Stimulated activated naive CD4-positive, alpha-beta T cell (primary cell): ENCODE measurements at places on chromosomes 4 and X.

GRCh38 chr4:113951263-113951662 lies 28.2 kb downstream of the ARSJ start:
- no peak for DNase-seq

DNA sequence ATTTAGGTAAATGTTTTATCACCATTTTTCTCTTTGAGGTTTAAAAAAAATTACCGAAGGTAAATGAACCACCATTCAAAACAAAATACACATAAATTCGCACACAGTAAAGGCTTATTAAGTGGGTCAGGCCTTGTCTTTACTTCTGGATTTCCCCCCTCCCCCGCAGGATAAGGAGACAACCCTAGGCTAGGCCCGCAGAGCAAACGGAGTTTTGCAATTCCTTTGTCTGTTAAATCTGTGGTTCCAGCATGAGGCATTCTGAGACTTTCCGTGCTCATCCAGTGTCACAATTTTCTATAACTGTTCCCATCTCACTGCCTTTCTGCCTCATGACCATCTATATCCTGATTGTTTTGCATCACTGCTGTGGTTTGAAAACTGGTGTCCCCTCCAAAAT lies 307.4 kb downstream of the DCHS2 start:
- no peak for DNase-seq

- no peak for DNase-seq
Observed at GRCh38 chr4:139977838-139978609, 176.0 kb downstream of the MAML3 start.

DNA sequence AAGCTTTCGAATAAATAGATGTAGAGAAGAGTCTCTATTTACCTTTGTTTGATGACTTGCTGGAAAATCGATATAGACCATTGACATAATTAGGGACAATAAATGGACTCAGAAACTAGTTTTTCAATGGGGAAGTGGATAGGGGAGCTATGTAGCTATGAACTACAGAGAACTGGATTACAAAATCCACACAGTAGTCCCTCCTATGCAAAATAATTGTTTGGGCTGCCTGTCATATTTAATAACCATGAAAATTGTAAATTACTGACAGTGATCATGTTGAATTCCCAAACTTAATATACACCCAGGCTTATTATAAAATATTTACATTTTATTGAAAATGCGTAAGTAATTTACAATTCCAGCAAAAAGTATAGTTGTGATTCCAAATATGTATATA lies 333.1 kb upstream of the FAM241A start:
- no peak for DNase-seq

- DNase-seq = no peak
Observed at GRCh38 chr4:11011249-11011648, 326.7 kb upstream of the CLNK start.

DNA sequence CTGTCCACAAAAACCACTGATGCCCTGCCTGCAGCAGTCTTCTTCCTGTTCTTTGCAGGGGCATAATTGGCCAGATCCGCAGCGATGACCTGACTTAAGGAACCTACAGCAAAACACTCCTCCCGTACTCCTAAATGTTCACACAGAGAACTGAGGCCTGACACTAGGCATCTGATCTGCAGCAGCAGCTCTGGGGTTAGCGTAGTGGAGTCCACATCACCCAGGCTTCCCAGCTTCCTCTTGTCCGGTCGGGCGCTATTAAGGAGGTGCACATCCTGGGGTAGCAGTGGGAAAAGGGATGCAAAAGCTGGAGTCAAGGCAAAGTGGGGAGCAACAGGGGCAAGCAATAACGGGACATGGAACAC lies 758 bp downstream of the SCFD2 start:
- DNase-seq = no peak

- DNase-seq = no peak
Observed at GRCh38 chrX:153454901-153455550, 9.2 kb upstream of the TREX2 start.
